ENCODE measurements at places on chromosomes 5 and 9. TPM values are rescaled to one million over a fixed set of nuclear protein-coding genes. Genes with fewer than 3 reads are reported as not detected.

RGMB gene
- total RNA-seq = 33.4 TPM

FOXD4 gene
- not detected for total RNA-seq

IL3 gene
- not detected for total RNA-seq

CSF2 gene
- total RNA-seq = not detected

FAM221B gene
- not detected for total RNA-seq

CPLANE1 gene
- total RNA-seq = 16.4 TPM

ADRA1B gene
- under 0.01 TPM for total RNA-seq

LRRTM2 gene
- total RNA-seq = not detected

CDC23 gene
- 22.5 TPM for total RNA-seq

DND1 gene
- 0.18 TPM for total RNA-seq

REEP2 gene
- 31.4 TPM for total RNA-seq

SLC28A3 gene
- not detected for total RNA-seq

GPR107 gene
- total RNA-seq = 23.1 TPM

C5orf46 gene
- total RNA-seq = not detected

ZNF883 gene
- total RNA-seq = 3.7 TPM

MED22 gene
- total RNA-seq = 13.6 TPM

C1QTNF2 gene
- 0.71 TPM for total RNA-seq

LCN1 gene
- not detected for total RNA-seq

GABRA6 gene
- total RNA-seq = not detected

TMEM215 gene
- not detected for total RNA-seq

SLC23A1 gene
- total RNA-seq = not detected

AK6 gene
- total RNA-seq = 17.0 TPM

MARVELD2 gene
- 0.71 TPM for total RNA-seq

MCTP1 gene
- 7.2 TPM for total RNA-seq

NSMF gene
- 39.5 TPM for total RNA-seq

CENPK gene
- total RNA-seq = 14.7 TPM

EIF4EBP3 gene
- total RNA-seq = 3.5 TPM

ZDHHC12 gene
- total RNA-seq = 122 TPM

MOB3B gene
- 1.1 TPM for total RNA-seq

PITX1 gene
- total RNA-seq = 6.1 TPM

GHR gene
- total RNA-seq = 2.6 TPM

TMC1 gene
- not detected for total RNA-seq

HRCT1 gene
- 0.18 TPM for total RNA-seq

PCAT7 gene
- total RNA-seq = under 0.01 TPM

SIMC1 gene
- 4.9 TPM for total RNA-seq

SH3TC2 gene
- 1.2 TPM for total RNA-seq

F2RL2 gene
- total RNA-seq = 1.8 TPM

PCSK5 gene
- 1.2 TPM for total RNA-seq

CEMIP2 gene
- total RNA-seq = 75.8 TPM

ABO gene
- total RNA-seq = not detected

SLC22A4 gene
- 4.9 TPM for total RNA-seq

ALAD gene
- total RNA-seq = 16.1 TPM

SAPCD2 gene
- 17.3 TPM for total RNA-seq

OR13C4 gene
- not detected for total RNA-seq

ST8SIA4 gene
- 0.18 TPM for total RNA-seq

AK8 gene
- 0.18 TPM for total RNA-seq

HTR1A gene
- total RNA-seq = not detected

PLEKHG4B gene
- not detected for total RNA-seq
